ENCODE measurements at places on chromosomes 2 and 18. TPM values are rescaled to one million over a fixed set of nuclear protein-coding genes. Genes with fewer than 3 reads are reported as not detected.
A peak's percentile ranks its signal among the peaks of the same experiment; 100 is the strongest.

DNA sequence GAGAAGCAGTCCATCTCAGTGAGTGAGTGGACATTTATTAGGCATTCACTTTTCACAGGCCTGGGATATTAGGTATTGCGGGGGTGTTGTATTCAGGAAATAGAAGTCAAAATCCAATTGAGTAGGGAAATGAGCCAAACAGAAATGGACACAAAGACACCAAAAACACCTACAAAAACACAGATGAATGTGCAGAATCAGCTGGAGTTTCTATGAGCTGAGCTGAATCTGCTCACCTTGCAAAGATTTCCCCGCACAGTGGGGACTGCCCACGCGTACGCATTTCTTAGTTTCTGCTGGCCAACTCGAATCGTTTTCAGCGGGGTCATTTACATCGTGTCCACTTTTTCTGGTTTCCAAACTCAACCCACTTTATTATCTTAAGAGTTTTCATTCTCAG, 160.0 kb downstream of the BCL2 start:
- peaks cover 100% of the 10 kb centered on the region for H3K4me1 ChIP-seq
- H3K4me3 ChIP-seq = peak overlapping the region; percentile 76
- DNase-seq = no peak
- peak overlapping the region; percentile 90 for H3K27ac ChIP-seq
- H3K27me3 ChIP-seq = no peaks in the 10 kb centered on the region

GRCh38 chr18:50410894-50411293, 36.0 kb downstream of the SKA1 start:
- no peak overlapping the region for H3K4me3 ChIP-seq
- H3K4me1 ChIP-seq = no peaks in the 10 kb centered on the region
- no peak for DNase-seq
- no peaks in the 10 kb centered on the region for H3K36me3 ChIP-seq

DNA sequence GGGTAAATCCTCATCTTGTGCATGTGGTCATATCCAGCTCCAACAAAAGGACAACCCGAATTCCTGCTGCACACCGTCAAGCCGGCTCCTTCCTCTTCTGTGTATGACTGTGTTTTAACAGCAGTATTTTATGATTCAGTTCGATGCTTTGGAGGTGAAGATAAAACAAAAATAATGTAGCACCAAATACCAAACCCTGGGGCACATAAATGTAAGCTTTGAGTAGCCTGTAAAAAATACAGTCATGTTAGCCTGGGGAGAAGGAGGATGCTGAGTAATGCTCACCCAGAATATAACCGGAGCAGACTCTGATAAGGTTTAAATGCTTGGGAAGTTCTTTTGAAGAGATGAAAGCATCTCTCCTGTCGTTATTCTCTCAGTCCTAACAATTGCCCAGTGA, 225.0 kb downstream of the SUCLG1 start:
- no peaks in the 10 kb centered on the region for H3K4me1 ChIP-seq
- H3K27me3 ChIP-seq = peaks cover 6% of the 10 kb centered on the region
- no peak overlapping the region for H3K27ac ChIP-seq

DNA sequence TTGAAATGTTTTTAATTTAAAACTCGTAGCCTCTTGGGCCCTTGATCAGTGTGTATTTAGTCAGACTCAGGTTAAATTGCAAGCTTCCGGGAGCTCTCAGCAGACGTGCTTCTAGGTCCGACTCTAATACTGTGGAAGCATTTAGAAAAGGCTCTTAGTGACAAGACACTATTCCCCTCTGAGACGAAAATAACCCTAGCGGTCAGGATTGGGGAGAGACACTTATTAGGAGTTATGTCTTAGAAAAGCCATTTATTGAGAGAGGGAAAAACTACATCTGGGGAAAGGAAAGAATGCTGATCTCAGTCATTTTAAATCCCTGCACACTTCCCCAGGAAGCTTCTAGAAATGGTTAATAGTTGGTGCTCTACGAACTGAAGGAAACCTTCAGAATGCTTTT, 110.5 kb upstream of the NCK2 start:
- H3K36me3 ChIP-seq = no peaks in the 10 kb centered on the region
- peaks cover 7% of the 10 kb centered on the region for H3K27me3 ChIP-seq
- no peak for DNase-seq
- H3K4me1 ChIP-seq = peaks cover 2% of the 10 kb centered on the region
- no peak overlapping the region for H3K4me3 ChIP-seq
- no peak overlapping the region for H3K27ac ChIP-seq

The TUBA3E gene
- not detected for total RNA-seq

Data from activated CD8-positive, alpha-beta memory T cell treated with anti-CD3 and anti-CD28 coated beads, Interleukin-2, amount 10 ng/mL, durations not matched to agents 7 days and 5 days (primary cell).